Skeletal muscle cell (primary cell): ENCODE measurements at places on chromosomes 11 and 22.

DNA sequence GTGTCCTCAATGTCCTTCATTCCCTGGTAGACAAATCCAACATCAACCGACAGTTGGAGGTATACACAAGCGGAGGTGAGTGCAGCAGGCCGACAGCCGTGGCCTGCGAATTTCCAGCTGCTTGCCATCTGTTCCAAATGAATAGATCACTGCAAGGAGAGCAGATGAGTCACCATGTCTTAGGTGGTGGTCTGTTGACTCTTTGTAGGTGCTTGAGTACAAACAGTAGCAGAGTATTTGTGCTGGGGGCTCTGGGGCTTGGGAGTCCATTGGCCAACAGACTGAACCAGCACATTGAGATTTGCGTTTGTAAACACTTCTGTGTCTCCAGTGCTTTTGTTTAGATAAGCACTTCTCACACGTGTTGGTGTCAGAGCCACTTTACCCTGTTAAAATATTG lies 21.1 kb downstream of the EIF3L start:
- no peak for DNase-seq

- DNase-seq: no peak
These were observed 2.9 kb downstream of the CFAP68 start for GRCh38 chr11:111882202-111882601.

DNA sequence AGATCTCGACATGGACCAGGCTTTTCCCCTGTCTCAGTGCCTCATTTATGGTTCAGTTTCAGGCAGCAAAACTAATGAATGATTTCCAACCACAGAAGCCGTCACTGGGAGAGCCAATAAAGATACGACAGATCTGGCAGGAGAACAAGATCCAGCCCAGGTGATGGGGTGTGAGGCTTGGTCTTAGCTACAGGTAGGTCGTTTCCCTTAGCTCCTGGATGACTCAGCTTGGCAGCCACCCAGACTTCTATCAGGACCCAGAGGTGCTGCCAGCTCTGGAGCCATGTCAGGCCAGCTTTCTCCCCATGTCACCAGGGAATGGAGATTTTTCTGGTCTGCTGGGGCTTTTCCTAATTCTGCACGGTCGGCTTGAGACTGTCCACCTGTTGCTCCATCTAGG lies 36.3 kb upstream of the APOBEC3A start:
- no peak for DNase-seq

DNA sequence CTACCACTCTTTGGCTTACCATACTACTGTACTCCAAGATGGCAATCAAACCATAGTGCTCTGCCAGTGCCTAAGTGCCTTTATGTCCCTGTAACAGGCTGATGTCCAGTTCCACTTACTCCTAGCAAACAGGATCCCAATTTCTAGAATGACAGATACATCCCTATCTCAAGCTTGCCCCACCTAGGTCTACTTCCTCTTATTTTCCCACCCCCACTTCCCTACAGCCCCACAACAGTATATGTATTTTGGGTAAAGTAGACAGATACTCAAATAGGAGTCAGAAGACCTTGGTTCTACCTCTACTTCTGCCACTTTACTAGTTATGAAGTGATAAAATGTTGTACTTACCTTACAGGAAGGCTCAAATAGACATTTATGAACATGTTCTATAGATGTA lies 24.1 kb downstream of the SIK3 start:
- no peak for DNase-seq

- no peak for DNase-seq
These were observed 7.6 kb downstream of the ST3GAL4 start for GRCh38 chr11:126362879-126363655.

- DNase-seq: no peak
These were observed 29.7 kb upstream of the CYB5R3 start for GRCh38 chr22:42678894-42679293.

DNA sequence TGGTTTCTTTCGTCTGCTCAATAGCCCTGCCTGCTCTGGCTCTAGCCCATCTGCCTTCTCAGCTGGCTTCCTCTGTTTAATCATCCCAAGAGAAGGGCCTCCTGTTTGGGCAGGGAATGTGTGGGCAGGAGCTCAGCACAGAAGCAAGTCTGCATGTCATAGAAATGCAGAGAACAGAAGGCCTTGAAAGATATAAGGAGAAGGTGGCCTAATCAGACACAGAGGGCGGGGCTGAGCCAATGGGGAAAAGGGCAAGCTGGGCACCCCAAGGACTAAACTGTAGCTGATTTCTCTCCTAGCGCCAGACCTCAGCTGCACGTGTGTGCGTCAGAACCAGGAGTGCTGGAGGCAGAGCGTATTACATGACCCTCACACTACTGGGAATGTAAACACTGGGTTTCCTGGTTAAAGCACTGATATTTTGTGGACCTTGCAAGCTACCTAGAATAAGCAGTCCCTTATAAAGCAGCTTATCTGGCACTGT lies 7.6 kb upstream of the CCKBR start:
- DNase-seq: no peak
